RKO (cell line): ENCODE measurements at places on chromosomes 12 and 14.

GRCh38 chr12:103569278-103569677 lies 17.8 kb upstream of the STAB2 start:
- DNase-seq, result no peak

GRCh38 chr12:111122458-111122878 lies 202.1 kb upstream of the MYL2 start:
- DNase-seq, result no peak

DNA sequence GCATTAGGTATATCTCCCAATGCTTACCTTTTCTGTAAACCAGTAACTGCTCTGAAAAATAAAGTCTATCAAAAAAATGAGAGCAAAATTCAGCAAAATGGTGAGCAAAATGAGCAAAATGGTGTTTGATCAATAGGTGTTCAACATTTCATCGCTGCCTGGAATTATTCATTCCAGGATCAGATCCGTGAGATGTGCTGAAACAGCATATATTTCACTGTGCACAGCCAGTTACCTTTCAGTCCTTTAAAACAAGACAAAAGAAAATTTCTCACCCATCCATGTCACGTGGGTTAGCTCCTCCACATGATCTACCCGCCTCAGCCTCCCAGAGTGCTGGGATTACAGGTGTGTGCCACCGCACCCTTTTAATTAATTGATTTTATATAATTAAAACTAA lies 8.1 kb upstream of the FGF23 start:
- DNase-seq, result no peak

GRCh38 chr14:76472199-76472723 lies 96.3 kb downstream of the ESRRB start:
- DNase-seq, result no peak

- DNase-seq, result no peak
Observed at GRCh38 chr14:75289840-75290388, 11.3 kb downstream of the FOS start.

GRCh38 chr14:50978529-50978871 lies 34.2 kb upstream of the PYGL start:
- no peak for DNase-seq

GRCh38 chr12:26239852-26240815 lies 44.8 kb downstream of the SSPN start:
- DNase-seq, result no peak

- DNase-seq, result peak; percentile 7
Observed at GRCh38 chr12:62930546-62931425, 4.2 kb downstream of the PPM1H start.

DNA sequence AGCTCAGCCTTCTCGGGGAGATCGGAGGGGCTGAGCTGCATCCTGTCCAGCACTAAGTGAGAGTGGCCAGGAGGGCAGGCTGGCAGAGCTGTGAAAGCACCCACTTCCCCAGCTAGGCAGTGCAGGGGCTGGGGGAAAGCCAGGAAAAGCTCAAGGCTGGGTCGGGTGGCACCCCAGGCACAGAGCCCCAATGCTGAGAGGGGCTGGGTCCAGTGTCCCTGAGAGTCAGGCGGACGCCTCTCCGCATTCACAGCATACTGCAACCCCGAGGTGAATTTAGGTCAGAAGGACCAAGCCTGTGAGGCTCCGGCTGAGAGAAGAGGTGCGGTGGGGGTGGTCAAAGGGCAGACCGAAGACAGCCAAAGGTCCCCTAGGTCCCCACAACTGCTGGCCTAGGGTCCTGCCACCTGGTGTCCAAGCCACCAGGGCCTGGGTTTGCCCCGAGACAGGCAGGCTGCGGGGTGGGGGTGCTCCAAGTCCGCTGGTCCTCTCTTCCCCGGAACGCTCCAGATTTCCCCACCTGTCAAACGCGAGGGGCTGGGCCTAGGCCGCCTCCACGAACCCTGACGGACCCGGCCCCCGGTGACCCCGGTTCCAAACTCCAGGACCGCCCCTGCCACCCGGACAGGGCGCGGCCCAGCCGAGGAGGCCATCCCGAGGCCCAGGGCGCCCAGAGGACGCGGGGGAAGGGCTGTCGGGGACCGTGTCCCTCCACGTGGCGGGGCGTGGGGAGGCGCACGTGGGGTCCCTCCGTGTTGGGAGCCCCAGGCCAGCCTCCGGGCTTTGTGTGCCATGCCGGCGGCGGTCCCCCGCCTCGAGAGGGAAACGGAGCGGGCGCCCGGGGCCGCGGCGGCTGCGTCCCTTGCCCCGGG lies 527 bp downstream of the CAMKK2 start:
- peak; percentile 40 for DNase-seq

DNA sequence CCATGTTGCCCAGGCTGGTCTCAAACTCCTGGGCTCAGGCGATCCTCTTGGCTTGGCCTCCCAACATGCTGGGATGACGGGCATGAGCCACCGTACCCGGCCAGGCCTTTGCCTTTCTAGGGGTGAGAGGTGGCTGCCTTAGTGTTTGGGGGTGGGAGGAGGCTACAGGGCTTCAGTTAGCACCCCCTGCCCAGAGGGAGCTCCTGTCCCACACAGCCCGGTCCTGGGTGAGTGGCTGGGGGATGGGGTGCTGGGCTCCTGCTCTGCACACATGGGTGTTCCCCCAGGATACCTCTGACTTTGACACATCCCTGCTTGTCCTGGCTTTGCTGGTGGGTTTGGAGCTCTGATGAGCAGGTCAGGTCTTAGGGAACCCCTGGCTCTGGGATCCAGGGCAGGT lies 9.9 kb downstream of the ULK1 start:
- no peak for DNase-seq

GRCh38 chr12:85156569-85156968 lies 120.4 kb downstream of the LRRIQ1 start:
- DNase-seq, result no peak
